Fibroblast of mammary gland (primary cell): ENCODE measurements at places on chromosomes 6 and 20.

GRCh38 chr6:170464524-170464979, 88.6 kb downstream of the PSMB1 start:
- DNase-seq = no peak

DNA sequence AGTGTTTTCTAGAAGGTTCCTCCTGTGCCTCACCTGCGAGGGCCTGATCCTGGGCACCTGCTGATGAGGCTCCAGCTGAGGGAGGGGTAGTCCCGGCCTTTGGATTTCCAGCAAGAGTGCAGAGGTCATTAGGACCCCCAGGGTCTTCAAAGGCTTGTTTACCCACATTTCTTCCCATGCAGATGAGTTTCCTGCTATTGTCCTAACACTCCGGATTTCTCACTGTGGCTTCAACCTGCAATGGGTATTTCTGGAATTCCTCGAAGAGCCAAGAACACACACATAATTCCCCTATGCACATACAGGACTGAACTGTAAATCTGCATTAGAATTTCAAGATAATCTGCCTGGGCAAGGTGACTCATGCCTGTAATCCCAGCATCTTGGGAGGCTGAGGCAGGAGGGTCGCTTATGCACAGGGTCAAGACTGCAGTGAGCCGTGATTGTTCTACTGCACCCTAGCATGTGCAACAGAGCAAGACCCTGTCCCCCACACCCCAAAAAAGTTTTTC, 53.9 kb downstream of the ADNP start:
- no peak for DNase-seq

DNA sequence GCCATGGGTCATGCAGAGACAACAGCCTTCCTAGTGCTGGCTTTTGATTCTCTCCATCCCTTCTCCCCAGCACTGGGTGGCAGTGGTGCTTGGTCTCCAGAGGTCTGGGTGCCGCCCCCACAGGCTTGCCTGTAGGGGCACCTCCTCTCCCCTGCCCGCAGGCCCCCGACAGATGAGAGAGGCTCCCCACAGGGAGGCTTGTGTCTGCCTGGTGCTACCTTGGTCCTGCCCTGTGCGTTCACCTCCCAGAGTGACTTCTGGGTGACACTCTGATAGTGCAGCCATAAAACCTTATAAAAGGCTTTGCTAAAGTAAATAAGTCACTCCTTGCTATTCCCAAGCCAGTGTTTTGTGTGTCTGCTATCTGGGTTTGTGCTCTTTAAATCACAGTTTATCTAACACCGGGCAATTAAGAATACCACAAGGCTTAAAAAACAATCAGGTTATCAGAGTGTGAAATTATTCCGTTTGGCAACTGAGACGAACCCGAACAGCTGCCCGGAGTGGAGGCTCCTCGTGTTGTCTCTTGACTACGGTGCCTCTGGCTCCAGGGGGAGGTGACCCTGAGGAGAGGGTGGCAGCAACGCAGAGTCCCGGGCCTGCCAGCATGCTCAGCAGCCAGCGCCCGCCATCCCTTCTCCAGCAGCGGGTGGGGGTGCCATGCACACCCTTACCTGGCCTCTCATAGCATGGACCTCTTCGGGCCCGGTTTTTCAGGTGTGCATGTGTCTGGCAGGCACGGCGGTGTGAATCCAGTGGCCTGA, 5.4 kb upstream of the C20orf204 start:
- DNase-seq = no peak

DNA sequence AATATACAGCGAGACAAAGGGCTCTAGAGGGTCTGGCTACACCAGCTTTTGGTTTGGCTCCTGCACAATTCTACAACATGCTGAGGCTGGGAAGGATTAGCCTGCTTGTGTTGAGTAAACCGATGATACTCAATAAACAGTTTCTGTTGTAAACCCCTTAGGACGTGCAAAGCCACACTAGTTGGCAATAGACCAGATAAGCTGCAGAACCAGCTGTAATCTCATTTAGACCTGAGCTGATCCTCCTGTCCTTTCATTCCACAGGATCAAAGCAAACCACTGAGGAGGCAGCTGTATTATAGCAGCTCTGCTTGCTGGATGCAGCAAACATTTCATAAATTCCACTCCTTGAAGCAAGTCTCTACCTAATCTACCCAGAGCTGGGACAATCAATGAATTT, 79.7 kb downstream of the MMS22L start:
- DNase-seq = peak; percentile 17

GRCh38 chr20:55936209-55936595, 69.1 kb downstream of the CBLN4 start:
- DNase-seq = no peak

- DNase-seq = no peak
Measured at GRCh38 chr6:19562468-19562867, 274.7 kb upstream of the ID4 start.

- no peak for DNase-seq
Measured at GRCh38 chr6:24901698-24902328, 33.9 kb downstream of the RIPOR2 start.

- no peak for DNase-seq
Measured at GRCh38 chr6:169079650-169080049, 174.0 kb downstream of the THBS2 start.

- no peak for DNase-seq
Measured at GRCh38 chr6:20427856-20428255, 26.2 kb downstream of the E2F3 start.

GRCh38 chr6:86712039-86712438, 225.3 kb upstream of the HTR1E start:
- no peak for DNase-seq

GRCh38 chr6:101422251-101422650, 28.7 kb downstream of the GRIK2 start:
- DNase-seq = no peak

DNA sequence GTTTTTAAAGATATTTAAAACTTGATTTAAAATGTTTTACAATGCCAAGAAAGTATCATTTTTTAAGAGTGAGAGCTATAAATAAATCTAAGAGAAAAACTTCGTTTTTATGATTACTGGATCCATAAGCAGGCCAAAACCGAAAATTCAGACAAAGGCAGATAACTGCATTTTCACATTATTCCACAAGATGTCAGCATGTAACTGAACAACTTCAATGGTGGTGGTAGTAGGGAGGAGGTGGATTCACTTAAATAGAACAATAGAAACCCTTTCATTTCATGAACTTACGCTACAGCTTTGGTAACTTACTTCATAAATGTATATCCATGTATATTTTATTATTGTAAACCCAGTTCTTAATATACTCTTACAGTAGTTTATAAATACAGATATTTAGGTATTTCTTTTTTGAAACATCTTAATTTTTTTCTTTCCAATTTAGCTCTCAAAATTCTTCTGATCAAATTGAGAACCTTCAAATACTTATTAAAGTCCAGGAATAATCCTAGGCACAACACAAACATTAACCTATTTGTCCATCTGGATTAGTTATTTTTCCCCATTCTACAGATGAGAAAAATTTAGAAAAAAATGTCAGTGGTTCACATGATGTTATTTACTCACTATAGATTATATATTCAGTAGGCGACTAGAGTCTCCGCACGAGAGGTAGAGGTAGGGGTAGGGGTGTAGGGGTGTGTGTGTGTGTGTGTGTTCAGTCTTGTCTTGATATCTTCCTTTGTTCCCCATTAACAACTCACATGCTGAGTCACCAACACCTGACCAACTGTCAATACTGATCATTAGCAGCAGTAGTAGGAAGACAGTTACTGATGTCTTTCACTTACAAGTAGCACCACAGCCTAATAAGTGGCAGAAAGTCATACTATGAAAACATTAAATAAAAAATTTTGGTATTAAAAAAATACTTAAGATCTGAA, 111.5 kb downstream of the ARHGAP18 start:
- DNase-seq = peak; percentile 85

DNA sequence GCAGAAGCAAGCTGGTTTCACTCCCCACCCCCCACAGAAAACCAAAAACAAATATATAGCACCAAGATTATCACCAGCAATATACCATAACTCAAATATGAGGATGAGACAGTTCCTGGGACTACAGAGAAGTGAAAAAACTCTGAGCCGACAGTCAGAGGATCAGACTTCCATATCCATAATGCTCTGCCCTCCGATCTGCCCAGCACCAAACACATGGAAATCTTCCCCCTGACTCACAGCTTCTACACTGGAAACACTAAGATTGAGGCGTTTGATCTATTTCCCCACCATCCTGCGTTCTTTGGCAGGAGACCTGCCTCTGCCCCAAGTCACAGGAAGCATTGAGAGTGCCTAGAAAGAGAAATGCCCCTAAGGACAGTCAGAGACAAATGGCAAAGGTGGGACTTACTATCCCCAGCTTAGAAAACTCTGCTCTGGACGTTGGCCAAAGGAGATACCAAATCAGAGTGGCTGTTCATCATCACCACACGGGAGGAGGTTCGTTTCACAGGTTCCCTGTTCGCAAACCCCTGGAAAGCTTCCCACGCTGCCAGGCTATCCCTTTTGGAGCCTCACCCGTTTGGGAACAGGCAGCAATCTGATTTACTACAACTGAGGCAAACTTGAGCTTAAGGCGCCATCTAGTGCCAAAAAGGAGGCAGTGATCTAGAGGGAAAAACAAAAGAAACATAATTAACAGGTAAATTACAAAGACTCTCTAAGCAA, 48.7 kb upstream of the SRSF6 start:
- peak; percentile 53 for DNase-seq

- DNase-seq = peak; percentile 48
Measured at GRCh38 chr6:81978230-81978629, 225.7 kb upstream of the TENT5A start.

- no peak for DNase-seq
Measured at GRCh38 chr20:35595901-35596300, 19.7 kb upstream of the SPAG4 start.
